ENCODE measurements at places on chromosomes 11 and 22.
A peak's percentile ranks its signal among the peaks of the same experiment; 100 is the strongest.

DNA sequence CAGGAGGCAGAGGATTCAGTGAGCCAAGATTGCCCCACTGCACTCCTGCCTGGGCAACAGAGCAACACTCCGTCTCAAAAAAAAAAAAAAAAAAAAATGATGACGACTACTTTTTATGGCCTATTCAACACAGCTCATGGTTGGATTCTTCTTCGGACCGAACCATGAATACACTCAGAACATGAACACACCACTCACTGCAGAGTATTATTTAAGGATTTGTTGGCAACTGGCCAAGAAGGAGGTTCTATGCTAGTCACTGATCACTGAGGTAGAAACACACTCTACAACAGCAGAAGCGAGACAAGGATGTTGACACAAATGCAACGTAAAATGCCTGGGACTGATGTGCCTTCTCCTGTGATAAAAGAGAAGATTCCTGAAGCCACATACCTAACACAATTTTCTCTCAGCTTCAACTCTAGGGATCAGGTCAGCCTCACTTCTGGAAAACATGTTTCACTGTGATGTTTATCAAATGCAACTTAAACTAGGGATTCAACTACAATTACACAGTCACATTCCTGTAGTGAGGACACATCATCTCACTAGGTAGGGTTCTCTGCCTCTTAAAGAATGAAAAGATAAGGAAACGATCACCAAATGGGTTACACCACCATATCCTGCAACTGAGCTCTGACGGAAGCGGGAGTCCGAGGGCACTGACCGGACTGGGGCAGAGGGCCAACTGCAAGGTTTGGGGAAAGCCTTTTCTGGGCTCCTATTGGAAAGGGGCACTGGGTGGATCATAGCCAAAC is 82.5 kb downstream of the SGSM3 start:
- DNase-seq, result no peak

DNA sequence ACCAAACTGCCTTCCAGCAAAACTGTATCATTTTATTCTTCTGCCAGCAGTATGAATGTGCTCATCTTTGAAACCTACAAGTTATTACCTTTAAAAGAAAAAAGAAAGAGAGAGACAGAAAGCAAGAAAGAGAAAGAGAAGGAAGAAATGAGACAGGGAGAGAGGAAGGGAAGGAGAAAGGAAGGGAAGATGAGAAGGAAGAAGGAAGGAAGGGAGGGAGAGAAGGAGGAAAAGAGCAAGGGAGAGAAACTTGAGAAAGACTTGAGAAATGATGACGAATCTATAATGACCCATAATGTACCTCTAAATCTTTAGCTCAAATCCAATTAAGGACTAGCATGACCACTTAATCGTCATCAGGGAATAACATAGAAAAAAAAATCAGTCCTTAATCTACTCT is 11.4 kb upstream of the JAML start:
- no peak for DNase-seq

GRCh38 chr22:26357813-26358212 is 71.2 kb upstream of the ASPHD2 start:
- no peak for DNase-seq

- DNase-seq, result peak; percentile 21
Measured at GRCh38 chr11:130675371-130675821, 227.0 kb downstream of the ADAMTS15 start.

GRCh38 chr11:123211981-123212380 is 16.9 kb upstream of the CLMP start:
- no peak for DNase-seq

- DNase-seq, result no peak
Measured at GRCh38 chr11:45960387-45961095, 38.1 kb downstream of the LARGE2 start.

DNA sequence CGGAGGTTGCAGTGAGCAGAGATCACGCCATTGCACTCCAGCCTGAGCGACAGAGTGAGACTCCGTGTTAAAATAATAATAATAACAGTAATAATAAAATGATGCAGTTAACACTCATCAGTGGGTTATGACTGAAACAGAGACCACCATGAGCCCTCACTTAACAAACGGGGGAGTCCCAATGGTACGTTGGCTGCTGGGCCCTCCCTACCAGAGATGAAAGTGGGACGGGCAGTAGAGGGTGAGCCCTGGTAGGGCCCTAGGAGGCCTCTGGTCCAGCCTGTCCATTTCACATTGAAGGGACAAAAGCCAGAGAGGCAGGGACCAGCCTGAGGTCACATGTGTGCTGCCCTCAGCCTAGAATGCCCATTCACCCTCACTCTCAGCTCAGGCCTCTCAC is 13.7 kb upstream of the KIAA0930 start:
- DNase-seq, result no peak

DNA sequence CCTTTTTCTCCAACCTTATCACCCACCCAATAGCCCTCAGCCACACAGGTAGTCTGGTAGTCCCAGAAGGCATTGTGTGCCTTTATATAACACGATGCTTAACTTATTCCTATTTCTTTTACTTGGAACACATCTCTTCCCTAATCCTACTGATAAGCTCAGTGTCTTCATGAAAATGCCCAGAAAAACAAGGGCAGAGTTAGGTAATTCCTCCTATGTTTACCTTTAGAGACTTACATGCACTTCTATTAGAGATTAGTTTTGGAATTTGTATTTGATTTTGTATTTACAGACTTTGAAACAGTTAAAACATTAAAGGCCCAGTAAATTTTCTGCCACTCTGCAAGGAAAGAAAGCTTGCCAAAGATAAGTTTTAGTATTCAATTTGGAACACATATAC is 637.8 kb upstream of the CCDC90B start:
- DNase-seq, result no peak

DNA sequence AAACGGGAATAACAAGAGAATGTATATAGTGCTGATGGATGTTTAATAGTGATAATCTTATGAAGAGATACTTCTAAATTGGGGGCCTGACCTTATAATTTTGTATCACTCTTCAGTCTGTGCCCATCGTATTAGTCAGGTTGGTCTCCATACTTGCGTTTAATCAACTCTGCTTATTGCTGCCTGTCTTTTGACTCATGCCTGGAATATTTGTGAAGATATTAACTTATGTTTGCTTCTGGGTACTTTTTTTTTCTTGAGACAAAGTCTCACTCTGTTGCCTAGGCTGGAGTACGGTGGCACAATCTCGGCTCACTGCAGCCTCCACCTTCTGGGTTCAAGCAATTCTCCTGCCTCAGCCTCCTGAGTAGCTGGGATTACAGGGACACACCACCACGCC is 24.0 kb downstream of the TMEM135 start:
- no peak for DNase-seq

DNA sequence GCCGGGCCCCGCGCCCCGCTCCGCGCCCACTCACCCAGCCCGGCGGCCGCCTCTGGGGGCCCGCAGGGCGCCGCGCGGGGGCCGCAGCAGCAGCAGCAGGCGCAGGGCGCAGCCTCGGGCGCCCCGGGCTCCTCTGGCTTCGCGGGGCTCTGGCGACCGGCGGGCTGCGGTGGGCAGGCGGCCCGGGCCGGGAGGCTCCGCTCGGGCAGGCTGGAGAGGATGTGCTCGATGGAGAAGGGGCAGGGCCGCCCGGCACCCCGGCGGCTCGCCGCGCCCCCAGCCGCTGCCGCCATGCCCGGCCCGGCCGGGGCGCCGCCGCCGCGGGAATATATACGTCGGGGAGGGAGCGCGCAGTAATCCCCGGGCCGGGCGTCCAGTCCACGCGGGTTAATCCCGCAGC is at the start of gene GSC2:
Gene GSC2, minus strand, starts transcription at position 302 of the 400 bp plus-strand sequence. Its CDS starts 9 bp downstream, at position 293.
- no peak for DNase-seq

DNA sequence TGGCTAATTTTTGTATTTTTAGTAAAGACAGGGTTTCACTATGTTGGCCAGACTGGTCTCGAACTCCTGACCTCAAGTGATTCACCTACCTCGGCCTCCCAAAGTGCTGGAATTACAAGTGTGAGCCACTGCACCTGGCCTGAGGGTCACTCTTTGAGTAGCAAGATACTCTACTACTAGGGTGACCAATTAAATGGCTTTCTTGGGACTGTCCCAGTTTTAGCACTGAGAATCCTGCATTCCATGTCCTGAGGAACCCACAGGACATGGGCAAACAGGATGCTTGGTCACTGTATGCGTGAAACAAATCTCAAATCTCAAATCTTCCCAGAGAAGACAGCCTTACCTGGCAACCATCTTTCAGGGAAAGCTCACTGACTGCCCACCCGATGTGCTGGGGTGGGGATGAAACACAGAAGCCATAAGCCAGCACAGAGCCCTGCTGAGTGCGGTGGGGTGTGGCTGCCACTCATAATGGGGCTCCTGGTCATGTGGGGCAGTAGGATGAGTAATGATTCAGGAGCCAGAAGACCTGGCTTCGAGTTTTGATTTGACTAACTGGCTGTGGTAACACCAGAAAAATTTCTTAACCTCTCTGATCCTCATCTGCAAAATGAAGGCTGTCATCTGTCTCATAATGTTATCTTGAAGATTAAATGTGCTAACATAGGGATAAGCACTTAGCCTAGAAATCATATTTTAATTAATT is 11.5 kb downstream of the CLMP start:
- no peak for DNase-seq

DNA sequence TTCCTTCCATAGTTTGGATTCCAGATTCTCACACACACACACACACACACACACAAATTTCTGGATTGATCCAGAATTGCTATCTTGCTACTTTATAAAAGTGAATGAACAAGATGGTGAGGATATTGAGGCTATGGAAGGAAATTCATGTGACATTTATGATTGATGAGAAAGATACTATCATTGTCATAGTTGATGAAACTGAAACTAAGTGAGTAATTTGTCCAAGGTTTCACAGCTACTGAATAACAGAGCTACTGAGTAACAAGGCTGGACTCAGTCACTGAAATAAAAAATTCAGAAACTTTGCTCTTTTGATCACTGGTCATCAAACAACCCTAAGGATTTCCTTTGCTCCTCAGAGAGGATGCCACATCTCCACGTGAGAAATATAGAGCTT is 16.2 kb downstream of the OR5D16 start:
- DNase-seq, result no peak

DNA sequence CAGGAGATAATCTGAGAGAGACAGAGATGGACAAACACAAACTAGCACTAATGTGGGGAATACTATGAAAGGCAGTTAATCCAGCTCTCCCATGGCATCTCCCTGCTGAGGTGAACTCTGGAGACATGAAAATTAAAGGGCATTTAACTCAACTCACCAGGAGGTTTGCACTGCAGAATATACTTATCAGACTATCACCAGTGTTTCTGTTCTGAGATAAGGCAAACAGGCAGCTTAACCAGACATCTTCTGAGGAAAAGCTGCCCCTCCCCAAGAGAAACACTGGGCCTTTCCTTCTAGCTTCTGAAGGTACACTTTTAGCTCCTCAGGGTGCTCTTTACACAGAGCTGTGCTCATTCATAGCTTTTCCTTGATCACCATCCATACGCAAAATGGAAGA is 85.5 kb downstream of the AMBRA1 start:
- DNase-seq, result no peak

- no peak for DNase-seq
Measured at GRCh38 chr11:18367431-18367830, 26.9 kb upstream of the LDHA start.

GRCh38 chr11:28176351-28176750 is 68.2 kb downstream of the METTL15 start:
- no peak for DNase-seq

DNA sequence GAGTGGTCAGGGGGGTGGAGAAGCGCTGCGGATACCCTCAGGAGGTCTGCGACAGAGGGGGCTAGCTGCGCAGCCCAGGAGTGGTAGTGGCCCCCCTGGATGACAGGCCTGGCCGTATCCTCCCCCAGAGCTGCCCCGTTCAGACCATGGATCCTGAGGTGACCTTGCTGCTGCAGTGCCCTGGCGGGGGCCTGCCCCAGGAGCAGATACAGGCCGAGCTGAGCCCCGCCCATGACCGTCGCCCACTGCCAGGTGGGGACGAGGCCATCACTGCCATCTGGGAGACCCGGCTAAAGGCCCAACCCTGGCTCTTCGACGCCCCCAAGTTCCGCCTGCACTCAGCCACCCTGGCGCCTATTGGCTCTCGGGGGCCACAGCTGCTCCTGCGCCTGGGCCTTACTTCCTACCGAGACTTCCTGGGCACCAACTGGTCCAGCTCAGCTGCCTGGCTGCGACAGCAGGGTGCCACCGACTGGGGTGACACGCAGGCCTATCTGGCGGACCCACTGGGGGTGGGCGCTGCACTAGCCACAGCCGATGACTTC is 505 bp downstream of the NUDT22 start:
- no peak for DNase-seq

DNA sequence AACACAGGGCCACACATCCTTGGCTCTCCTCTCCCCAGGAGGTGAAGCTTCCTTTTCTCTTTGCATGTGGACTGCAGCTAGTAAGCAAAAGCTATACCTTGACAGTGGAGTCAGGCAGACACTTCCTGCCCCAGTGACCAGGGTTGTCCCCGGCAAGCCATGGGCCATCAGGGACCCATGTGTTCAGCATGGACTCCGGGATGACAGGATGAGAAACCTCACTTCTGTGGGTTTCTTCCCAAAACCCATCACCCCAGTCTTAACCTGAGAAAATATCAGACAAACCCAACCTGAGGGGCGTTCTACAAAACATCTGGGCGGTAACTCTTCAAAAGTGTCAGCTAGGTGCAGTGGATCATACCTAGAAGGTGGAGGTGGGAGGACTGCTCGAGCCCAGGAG is 40.2 kb downstream of the GNB1L start:
- no peak for DNase-seq

- DNase-seq, result no peak
Measured at GRCh38 chr11:112858289-112859023, 102.8 kb upstream of the NCAM1 start.

GRCh38 chr11:34114471-34114870 is 9.0 kb downstream of the NAT10 start:
- DNase-seq, result no peak

DNA sequence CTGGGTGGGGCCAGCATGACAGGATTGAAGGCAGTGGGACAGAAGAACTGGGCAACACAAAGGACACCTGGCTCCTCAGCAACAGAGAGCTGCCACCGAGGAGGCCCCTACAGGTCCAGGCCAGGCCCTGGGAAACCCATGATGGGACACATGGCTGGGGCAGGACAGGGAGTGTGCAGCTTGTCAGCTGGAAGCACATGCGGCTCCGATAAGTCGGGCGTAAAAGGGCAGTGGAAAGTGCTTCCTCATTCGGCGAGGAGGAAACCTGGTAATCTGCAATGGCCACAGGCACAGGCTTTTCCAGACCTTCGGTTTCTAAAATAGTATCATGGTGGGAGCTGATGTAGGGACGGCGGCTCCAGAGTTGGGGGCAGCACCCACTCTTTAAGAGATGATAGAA is 16.5 kb downstream of the GNAZ start:
- DNase-seq, result no peak
